ENCODE measurements at places on chromosomes 6 and 20.

- no peak for DNase-seq
These were observed 88.2 kb downstream of the FOXF2 start for GRCh38 chr6:1477432-1478090.

- DNase-seq = no peak
These were observed 230.0 kb upstream of the SULF2 start for GRCh38 chr20:48015141-48015910.

- no peak for DNase-seq
These were observed 5.3 kb upstream of the HIVEP2 start for GRCh38 chr6:142950291-142950690.

- DNase-seq = no peak
These were observed 95.4 kb downstream of the CDH4 start for GRCh38 chr20:61347443-61347842.

DNA sequence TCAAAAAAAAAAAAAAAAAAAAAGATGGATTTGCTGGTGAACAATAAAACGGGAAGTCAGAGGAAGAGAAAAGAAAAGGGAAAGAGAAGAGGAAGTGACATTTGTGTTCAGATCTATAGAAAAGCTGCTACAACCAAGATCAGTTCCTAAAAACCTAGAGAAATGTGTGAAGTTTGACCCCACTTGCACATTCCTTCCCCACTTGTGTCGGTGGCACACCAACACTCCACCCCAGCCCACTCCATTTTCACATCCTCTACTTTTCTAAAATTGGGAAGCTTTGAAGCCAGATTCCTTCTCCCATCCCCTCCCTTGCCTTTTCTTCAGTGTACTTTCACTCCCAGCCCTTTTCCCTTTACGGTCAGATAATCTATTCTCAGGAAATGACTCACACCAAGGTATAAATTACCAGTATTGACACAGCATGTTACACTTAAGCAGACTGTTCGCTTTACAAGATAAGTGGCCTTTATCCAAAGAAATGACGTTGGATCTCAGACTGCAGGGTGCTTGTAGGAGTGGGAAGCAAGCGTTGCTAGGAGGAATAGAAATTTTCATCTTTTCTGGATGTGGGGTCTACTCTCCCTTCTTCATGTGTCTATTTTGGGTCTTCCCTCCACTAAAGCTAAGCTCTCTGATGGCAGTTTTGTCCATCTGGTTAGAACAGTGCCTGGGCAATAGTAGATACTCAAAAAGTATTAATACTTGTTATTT, 92.5 kb upstream of the ADGRF1 start:
- peak; percentile 91 for DNase-seq

DNA sequence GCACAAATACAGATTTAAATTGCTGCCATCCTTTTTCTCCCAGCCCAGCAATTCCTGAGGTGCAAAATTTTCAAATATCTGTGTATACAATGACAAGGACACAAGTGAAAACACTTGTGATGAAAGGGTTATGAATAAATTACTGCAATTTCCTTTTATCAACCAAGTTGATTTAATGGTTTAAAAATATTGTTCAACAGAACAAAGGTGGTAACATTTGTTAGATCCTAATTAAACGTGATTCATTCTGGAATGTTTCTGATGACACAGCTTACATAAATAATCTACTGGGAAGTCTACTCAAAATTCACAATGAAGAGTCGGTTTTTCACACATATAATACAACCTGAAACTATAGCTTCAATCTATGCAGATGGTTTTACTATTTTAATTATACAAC, 17.1 kb downstream of the B4GALT5 start:
- no peak for DNase-seq

GRCh38 chr20:25353353-25353746, 37.3 kb downstream of the ABHD12 start:
- DNase-seq = no peak

DNA sequence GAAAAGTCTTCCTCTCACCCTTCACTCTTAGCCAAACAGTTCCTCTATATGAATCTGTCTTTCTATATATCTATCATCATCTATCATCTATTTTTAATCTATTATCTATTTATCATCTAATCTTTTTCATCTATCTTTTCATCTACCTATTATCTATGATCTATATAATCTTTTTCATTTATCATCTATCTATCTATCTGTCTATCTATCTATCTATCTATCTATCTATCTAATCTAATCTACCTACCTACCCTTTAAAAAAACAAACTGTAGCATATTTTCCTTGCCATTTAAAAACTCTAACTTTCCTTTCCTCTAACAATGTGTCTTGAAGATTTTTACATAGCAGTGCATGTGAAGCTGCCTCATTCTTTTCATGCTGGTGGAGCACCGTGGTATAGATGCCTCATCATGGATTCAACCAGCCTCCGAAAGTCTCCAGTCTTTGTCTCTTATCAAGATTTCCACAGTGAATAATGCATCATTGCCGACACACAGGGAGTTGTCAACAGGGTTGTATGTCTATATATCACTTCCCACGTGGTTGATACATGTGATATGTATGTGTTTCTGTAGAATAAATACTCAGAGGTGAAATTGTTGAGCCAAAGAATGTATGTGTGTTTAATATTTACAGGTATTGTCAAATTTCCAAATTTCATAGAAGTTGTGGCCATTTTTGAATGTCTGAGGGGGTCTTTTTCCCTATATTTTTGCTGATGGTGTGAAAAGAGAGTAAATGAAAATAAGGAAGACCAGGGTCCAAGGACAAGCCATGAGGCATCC, 51.3 kb downstream of the VEGFA start:
- DNase-seq = no peak

- DNase-seq = no peak
These were observed 85.2 kb downstream of the SHLD1 start for GRCh38 chr20:5835321-5835821.

Measured in LoVo (cell line).